ENCODE measurements at places on chromosomes 16 and 17.

GRCh38 chr17:65035191-65035590 lies 21.3 kb downstream of the GNA13 start:
- no peak for DNase-seq

GRCh38 chr16:69762814-69763598 lies 874 bp downstream of the WWP2 start:
- DNase-seq = no peak

GRCh38 chr16:11562941-11563340 lies 23.8 kb downstream of the LITAF start:
- no peak for DNase-seq

GRCh38 chr17:31357839-31358394 lies 33.6 kb upstream of the RAB11FIP4 start:
- no peak for DNase-seq

GRCh38 chr17:56150649-56151048 lies 2.6 kb upstream of the ANKFN1 start:
- DNase-seq = no peak

DNA sequence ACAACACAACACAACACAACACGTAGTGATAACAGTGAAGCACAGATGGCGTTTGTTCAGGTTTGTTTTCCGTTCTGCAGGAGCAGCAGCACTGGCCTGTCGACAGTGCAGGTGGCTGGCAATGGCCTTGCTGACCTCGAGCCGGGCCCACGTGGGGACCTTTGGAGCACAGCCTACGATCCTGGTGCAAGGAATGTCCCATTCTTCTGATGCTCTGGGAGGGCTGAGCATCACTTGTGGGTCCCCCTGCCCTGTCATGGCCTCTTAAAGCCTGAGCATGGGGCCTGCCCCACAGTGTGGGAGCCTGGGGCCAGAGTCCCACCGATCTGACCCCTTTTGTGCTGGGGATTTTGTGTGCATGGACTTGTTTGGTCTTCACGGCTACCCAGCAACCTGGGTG lies 6.8 kb downstream of the MAP2K3 start:
- no peak for DNase-seq

DNA sequence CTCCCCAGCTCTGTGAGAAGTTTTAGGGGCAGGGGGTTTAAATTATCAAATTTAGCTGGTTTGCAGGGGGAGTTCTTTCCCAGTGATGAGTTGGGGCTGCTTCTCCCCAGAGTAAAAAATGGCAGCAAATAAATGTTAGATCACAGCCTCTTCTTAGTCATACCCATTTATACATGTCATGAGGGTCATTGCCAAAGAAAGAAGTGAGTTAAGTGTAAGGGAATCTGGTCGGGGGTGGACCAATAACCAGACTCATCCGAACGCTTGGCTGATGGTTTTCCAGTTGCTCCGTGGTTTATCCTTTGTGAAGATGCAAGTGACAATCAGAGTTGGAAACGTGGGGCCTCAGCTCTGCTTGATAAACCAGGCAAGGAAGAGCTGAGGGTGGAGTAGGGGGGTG lies 87.1 kb downstream of the PLXDC1 start:
- no peak for DNase-seq

DNA sequence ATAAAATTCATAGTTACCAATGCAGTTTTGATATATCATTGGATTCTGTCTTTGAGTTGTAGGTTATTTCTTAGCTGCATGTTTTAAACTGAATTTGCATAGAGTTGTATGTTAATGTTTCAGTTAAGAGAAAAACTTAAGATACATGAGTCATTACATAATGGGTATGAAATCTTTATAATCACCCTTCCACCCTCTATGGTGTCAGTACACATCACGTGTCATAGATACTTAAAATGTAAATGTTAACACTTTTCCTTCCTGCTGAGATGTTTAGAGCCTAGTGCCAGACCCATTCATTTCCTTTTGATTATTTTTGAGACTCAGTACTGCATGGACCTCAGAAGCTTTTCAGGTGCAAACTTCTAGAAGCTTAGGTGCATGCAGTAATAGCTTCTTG lies 20.5 kb downstream of the ZNF207 start:
- DNase-seq = no peak

- DNase-seq = no peak
These were observed 9.2 kb upstream of the PRKCB start for GRCh38 chr16:23826528-23827045.

DNA sequence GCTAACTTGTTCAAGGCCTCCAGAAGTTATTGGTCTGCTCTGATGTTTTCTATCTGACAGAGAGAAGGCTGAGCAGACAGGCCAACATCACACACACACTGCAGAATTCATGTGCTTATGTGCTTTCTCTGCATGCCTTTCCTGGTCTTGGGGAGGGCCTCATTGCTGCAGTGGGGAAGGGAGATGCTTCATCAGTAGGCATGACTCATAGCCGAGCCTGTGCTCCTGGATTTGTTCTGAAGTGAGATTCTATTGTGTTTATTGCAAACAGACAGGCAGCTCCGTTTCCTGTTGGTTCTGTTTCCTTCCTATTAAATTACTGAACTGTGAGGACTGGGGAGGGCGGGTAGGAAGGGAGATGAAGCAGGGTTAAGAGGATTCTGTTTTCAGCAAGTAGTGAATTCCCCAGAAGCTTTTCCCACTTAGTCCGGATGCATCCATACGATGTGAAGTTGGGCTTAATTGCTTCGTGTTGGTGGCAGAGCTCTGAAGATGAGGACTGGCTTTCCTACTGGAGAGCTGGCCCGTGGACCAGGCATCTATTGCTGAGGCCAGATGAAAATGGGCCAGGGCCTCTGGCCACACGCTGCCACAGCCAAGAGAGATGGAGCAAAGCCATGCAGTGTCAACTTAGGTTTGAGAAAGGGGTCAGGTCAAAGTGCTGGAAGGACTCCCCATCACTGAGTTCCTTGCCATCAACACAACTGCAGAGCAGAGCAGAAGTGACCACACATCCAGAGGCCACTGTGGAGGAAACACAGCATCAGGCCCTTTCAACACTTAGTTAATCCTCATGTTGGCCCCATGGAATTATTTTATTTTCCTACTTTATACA lies 179.3 kb downstream of the UTP18 start:
- DNase-seq = no peak

GRCh38 chr17:27542841-27543463 lies 86.7 kb downstream of the KSR1 start:
- no peak for DNase-seq

DNA sequence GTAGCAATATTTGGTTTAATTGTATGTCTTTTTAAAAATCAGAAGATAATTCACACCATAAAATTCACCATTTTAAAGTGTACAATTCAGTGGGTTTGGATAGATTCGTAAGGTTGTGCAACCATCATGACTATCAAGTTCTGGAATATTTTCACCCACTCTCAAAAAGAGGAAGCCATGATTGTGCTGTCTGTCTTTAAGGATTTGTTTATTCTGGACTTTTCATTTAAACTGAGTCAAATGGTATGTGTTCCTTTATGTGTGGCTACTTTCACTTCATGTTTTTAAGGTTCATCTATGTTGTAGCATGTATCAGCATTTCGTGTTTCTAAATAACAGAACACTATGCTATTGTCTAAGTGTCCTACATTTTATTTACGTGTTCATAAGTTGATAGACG lies 68.1 kb upstream of the CPHXL start:
- no peak for DNase-seq

DNA sequence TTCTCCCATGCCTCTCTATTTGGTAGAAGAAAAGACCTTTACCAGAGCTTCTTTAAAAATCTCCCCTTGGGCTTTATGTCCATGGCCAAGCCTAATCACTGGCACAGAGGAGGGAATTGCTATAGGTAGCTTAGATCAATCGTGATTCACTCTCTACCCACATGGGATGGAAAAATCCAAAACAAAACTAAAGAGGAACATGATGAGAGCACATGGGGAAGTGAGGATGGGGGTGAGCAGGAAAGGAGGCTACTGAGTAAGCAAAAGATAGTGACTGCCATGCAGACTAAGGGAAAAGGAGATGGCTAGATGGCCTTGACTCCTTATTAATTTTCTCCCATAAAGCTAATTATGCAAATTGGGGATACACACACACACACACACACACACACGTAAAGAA lies 201.2 kb downstream of the HS3ST3A1 start:
- no peak for DNase-seq

DNA sequence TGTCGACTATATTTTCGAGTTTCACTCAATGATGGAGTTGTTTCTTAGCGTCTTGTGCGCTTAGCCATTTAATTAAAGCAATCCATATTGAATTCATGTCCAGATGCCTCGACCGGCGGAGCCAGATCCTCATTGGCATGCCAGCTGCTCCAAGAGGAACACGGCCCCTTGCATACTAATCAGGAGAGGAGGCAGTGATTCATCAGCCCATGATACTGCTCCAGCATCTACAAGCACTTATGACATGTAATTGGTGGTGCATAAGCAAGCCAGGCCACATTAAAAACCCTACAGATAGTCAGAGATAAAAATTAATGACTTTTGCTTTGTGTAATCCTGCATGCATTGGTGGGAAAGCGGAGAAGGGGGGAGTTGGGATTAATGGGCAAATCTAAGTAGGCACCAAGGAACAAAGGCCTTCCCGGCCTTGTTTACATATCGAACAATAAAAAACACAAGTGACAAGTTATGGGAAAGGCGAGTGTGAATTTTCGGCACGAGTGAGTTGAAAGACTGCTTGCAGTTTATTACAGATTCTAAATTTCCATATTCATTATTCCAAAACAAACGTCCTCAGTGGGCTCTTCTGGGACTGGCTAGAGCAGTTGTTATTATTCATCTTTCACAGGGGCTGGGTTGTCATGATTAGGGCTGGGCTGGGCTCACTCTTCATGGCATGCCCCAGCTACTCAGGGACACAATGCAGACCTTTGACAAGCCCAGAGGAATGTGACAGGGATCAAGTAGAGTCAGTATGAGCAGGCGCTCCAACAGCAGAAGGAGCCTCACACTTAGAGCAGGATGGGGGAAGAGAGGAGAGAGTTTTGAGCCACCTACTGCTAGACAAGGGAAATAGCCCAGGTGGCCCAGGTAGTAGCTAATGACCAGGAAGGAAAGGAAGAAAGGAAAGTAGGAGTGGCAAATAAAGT lies 281.7 kb upstream of the ZFHX3 start:
- no peak for DNase-seq

GRCh38 chr16:55384288-55385247 lies 60.6 kb downstream of the IRX6 start:
- no peak for DNase-seq

All from stimulated activated CD8-positive, alpha-beta memory T cell treated with anti-CD3 and anti-CD28 coated beads, Interleukin-4, amount 100 ng/mL, for 1 hour (primary cell).